ENCODE measurements at places on chromosomes 12 and 14.
A peak's percentile ranks its signal among the peaks of the same experiment; 100 is the strongest.

DNA sequence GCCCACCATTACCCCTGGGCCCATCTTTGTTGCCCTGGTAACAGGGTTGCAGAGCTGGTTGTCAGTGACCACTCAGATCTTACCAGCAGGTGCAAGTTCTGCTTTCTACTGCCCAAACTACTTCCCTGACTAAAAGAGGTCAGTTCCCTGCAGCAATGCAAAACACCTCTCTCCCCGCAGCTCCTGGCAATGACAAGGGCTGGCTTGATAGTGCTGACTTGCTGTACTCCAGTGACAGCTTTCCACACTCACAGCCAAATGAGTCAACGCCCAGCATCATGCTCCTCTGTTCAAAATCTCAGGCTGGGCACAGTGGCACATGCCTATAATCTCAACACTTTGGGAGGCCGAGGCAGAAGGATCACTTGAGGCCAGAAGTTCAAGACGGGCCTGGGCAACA is 90.6 kb downstream of the CIT start:
- H3K27me3 ChIP-seq = no peaks in the 10 kb centered on the region
- H3K4me3 ChIP-seq = no peak overlapping the region
- DNase-seq = no peak
- no peaks in the 10 kb centered on the region for H3K36me3 ChIP-seq
- no peak overlapping the region for H3K27ac ChIP-seq

DNA sequence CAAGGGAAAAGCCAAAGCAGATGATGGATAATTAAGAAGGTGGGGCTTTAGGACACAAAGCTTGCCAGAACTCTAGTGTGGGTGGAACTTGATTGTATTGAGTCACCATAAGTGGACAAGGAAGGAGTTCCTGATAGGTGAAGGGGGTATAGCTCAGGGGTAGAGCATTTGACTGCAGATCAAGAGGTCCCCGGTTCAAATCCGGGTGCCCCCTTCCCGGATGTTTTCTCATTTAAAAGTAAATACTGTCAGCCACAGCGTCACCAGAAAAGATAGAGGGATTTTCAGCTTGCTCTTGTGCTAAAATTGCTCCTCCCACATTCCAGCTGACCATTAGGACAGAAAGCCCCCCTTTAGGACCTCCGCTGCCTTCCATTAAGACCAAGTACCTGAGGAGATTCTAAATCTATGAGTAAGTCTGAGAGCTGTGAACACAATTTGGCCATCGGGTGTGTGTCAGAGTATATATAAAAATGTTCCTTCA is 36.6 kb downstream of the DCAF4 start:
- peak overlapping the region; percentile 54 for H3K27ac ChIP-seq
- H3K27me3 ChIP-seq = no peaks in the 10 kb centered on the region
- no peak for DNase-seq
- H3K36me3 ChIP-seq = peaks cover 9% of the 10 kb centered on the region
- H3K4me3 ChIP-seq = no peak overlapping the region
- no peaks in the 10 kb centered on the region for H3K4me1 ChIP-seq

DNA sequence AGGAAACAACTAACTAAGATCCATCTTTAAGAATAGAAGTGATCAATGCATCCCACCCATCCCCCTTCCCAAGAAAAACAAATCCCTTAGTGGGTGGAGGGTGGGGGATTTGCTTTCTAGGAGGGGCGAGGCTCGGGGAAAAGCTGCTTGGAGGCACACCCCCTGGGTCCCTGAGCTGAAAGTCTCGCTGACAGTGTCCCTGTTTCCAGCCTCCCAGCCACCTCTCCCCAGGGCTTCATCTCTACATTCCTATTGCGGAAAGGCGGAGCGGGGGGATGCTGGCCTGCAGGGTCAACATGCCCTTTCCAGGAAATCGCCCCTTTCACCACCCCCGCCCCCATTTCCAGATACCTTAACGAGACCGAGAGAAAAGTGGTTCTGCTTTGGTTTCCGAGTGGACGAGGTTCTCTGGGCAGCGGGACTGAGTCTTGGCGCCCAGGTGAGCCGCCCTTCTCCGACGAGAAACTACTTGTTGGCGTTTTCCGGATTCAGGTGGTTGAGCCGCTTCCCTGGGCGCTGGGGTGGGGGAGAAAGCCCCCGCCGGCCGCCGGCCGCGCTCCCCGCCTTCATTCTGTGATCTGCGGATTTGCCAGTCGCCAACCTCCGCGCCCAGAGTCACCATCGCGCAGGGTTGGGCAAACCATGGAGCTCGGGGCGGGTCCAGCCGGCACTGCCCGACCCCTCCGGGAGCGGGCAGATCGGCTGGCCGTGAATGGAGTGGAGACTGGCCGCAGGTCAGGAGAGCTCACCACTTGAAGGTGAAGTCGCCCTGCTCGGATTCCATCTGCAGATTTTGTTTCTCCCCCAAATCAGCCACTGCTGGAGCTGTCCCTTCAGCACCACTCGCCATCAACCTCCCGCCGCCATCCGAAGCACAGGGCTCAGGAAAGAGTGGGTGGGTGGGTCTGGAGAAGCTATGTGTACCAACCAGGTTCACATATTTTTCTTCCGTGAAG is 505 bp downstream of the KCNC2 start:
- H3K36me3 ChIP-seq = no peaks in the 10 kb centered on the region
- no peak for DNase-seq
- peaks cover 4% of the 10 kb centered on the region for H3K4me1 ChIP-seq
- peaks cover 39% of the 10 kb centered on the region for H3K27me3 ChIP-seq
- H3K27ac ChIP-seq = no peak overlapping the region

DNA sequence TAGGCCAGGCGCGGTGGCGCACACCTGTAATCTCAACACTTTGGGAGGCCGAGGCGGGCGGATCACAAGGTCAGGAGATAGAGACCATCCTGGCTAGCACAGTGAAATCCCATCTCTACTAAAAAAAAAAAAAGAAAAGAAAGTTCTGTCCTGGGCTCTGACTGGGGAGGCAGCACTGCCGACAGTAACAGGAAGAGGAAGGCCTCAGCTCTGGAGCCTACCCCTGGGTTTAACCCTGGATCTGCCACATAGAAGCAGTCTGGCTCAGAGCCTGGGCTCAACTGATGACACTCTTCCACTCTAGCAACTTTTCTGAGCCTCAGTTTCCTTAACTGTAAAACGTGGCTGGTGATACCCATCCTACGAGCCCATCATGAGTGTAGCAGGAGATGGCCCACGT is 60.5 kb downstream of the ACTN1 start:
- H3K4me1 ChIP-seq = peaks cover 2% of the 10 kb centered on the region
- H3K4me3 ChIP-seq = no peak overlapping the region
- no peak for DNase-seq
- H3K27me3 ChIP-seq = no peaks in the 10 kb centered on the region
- no peaks in the 10 kb centered on the region for H3K36me3 ChIP-seq
- no peak overlapping the region for H3K27ac ChIP-seq

DNA sequence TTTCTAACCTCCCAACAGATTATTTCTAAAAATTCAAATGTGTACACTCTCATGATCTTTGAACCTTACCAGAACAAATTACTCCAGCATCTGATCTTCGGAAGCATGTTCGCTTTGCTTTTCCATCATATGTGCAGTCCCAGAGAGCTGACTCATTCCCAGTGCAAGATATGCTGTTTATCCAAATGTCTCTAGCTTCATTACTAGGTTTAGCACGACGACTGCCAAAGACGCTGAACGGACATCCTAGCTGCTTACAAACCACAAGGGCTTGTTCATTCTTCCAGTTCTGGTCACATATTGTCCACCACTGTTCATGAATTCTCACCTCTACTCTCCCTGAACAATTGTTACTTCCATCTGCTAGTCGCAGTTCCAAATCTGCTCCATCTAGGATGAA is 40.5 kb downstream of the CD163L1 start:
- peaks cover 23% of the 10 kb centered on the region for H3K27me3 ChIP-seq
- DNase-seq = no peak
- H3K4me1 ChIP-seq = no peaks in the 10 kb centered on the region
- H3K4me3 ChIP-seq = no peak overlapping the region

DNA sequence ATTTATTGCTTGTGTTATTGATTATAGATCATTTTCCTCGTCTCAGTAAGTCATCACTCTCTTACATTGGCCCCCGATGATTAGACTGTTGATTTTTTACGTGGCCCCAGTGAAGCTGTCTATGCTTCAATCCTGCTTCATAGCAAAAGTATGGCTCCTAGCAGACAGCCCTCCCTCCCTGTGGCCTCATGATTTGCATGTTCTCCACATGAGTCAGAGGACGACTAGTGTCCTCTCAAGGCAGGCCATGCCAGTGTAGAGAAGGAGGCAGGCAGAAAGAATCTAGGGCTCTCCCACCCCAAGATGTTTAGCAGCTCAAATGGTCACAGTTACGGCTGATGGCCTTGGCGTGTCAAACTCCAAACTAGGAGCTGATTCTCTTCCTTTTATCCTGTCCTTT is 59.6 kb downstream of the FIGNL2 start:
- H3K4me3 ChIP-seq = no peak overlapping the region
- DNase-seq = no peak
- H3K27ac ChIP-seq = no peak overlapping the region
- H3K4me1 ChIP-seq = no peaks in the 10 kb centered on the region
- peaks cover 7% of the 10 kb centered on the region for H3K27me3 ChIP-seq

GRCh38 chr12:19234981-19235871 is 105.7 kb downstream of the PLEKHA5 start:
- H3K27me3 ChIP-seq = no peaks in the 10 kb centered on the region
- no peak overlapping the region for H3K4me3 ChIP-seq
- peak overlapping the region; percentile 38 for H3K27ac ChIP-seq
- H3K36me3 ChIP-seq = no peaks in the 10 kb centered on the region

GRCh38 chr14:81144824-81145603 is 75.7 kb downstream of the GTF2A1 start:
- H3K27ac ChIP-seq = no peak overlapping the region
- H3K36me3 ChIP-seq = no peaks in the 10 kb centered on the region
- no peak for DNase-seq
- no peak overlapping the region for H3K4me3 ChIP-seq
- H3K27me3 ChIP-seq = peaks cover 8% of the 10 kb centered on the region
- H3K4me1 ChIP-seq = peaks cover 11% of the 10 kb centered on the region

GRCh38 chr12:65287426-65287825 is 8.9 kb downstream of the MSRB3 start:
- peaks cover 6% of the 10 kb centered on the region for H3K27me3 ChIP-seq
- DNase-seq = no peak
- no peak overlapping the region for H3K27ac ChIP-seq
- H3K36me3 ChIP-seq = no peaks in the 10 kb centered on the region
- no peak overlapping the region for H3K4me3 ChIP-seq

DNA sequence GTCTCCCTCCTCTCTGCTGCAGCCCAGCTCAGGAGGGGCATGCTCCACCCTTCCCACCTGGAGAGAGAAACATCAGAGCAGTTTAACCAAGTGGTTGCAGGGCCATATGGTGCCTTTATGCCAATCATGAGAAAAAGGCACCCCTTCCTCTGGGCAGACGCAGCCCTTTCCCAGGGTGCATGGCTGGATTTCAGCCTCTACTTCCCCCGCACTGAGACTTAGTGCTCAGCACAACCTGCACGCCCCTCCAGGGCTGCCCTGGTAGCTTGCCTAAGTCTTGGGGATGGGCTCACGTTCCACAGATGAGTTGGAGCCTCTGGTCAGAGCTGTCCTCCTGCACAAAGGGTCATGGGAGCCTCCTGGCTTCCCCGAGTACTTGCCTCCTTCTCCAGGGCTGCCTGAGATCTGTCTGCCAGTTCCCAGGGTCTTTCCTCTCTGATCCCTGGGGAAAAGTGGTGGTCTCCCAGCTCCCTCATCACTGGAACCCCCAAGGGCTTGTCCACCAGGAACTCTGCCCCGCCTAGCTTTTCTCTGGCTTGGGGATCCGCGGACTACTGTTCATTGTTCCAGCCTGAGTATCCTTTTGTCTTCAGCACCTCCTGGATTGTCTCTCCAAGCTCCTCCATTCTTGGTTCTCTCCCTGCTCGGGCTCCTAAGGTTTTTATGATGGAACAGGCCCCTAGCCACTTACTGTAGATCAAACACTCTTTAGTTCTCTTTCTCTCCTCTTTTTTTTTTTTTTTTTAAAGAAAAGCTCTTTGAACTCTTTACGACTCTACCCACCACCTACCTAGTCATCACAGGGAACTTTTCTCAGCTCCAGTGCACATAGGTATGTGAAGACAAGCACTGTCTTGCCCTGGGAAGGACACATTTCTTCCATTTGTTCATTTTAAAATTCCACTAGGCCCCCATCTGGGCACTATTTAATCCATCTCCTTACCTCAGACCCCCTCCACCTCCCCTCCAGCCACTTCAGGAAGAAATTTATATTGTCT is 6.1 kb upstream of the KRT74 start:
- H3K4me1 ChIP-seq = peaks cover 20% of the 10 kb centered on the region
- H3K27ac ChIP-seq = no peak overlapping the region
- no peak overlapping the region for H3K4me3 ChIP-seq
- H3K27me3 ChIP-seq = peaks cover 8% of the 10 kb centered on the region
- peaks cover 4% of the 10 kb centered on the region for H3K36me3 ChIP-seq
- no peak for DNase-seq

DNA sequence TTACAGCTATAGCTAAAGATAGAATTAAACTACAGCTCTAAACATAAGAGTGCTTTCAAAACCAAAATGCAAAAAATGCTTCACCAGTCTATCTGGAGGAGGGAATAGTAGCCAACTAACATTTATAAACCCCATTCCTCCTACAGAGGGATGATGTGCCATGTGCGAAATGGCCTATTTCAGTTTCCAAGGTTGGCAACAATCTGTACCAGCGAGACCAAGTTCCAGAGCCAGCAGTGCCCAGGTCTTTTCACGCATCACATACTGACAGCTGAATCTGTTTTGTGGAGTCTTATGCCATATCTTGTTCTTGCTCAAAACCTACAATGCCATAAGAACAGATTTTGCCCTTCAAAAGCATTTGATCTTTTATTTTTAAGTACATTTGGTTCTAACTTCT is 24.5 kb downstream of the NELL2 start:
- peaks cover 29% of the 10 kb centered on the region for H3K4me1 ChIP-seq
- DNase-seq = no peak
- H3K36me3 ChIP-seq = peaks cover 13% of the 10 kb centered on the region
- H3K27ac ChIP-seq = no peak overlapping the region
- H3K4me3 ChIP-seq = no peak overlapping the region
- H3K27me3 ChIP-seq = no peaks in the 10 kb centered on the region

DNA sequence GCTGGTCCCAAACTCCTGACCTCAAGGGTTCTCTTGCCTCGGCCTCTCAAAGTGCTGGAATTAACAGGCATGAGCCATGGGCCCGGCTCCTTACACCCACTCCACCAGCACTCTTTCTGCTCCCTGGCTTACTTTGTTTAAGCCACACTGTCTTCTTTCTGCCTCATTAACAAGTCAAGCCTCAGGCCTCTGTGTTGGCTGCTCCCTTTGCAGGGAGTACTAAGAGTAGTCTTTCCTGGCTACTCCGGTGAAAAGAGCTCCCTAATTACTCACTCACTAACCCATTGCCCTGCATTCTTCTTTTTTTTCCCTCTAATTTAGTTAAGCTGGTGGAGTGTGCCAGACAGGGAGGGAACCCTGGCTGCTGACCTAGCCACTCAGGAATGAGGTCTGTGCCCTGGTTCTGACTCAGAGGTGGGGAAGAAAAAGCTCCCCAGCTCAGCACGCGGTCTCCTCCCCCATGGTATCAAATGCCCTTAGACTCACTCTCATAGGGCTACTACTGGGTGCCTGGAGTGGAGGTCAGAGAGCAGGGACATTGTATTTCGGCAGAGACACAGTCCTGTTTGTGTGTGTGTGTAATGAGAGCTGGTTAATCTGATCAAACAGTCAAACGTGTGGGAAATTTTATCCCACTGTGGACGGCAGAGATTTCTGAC is 19.8 kb downstream of the GALNT6 start:
- H3K4me1 ChIP-seq = peaks cover 32% of the 10 kb centered on the region
- H3K27ac ChIP-seq = peak overlapping the region; percentile 75
- H3K4me3 ChIP-seq = peak overlapping the region; percentile 47
- H3K36me3 ChIP-seq = peaks cover 21% of the 10 kb centered on the region
- no peaks in the 10 kb centered on the region for H3K27me3 ChIP-seq

- H3K4me1 ChIP-seq = no peaks in the 10 kb centered on the region
- H3K27me3 ChIP-seq = no peaks in the 10 kb centered on the region
- H3K27ac ChIP-seq = no peak overlapping the region
- H3K4me3 ChIP-seq = no peak overlapping the region
- peaks cover 2% of the 10 kb centered on the region for H3K36me3 ChIP-seq
These were observed 168.0 kb upstream of the HMGA2 start for GRCh38 chr12:65656156-65656882.

All from effector memory CD8-positive, alpha-beta T cell (primary cell).